Esophagus squamous epithelium (tissue), 5 donors: ENCODE measurements at places on chromosomes 12 and 14. TPM values are rescaled to one million over a fixed set of nuclear protein-coding genes. Genes with fewer than 3 reads are reported as not detected.

DNA sequence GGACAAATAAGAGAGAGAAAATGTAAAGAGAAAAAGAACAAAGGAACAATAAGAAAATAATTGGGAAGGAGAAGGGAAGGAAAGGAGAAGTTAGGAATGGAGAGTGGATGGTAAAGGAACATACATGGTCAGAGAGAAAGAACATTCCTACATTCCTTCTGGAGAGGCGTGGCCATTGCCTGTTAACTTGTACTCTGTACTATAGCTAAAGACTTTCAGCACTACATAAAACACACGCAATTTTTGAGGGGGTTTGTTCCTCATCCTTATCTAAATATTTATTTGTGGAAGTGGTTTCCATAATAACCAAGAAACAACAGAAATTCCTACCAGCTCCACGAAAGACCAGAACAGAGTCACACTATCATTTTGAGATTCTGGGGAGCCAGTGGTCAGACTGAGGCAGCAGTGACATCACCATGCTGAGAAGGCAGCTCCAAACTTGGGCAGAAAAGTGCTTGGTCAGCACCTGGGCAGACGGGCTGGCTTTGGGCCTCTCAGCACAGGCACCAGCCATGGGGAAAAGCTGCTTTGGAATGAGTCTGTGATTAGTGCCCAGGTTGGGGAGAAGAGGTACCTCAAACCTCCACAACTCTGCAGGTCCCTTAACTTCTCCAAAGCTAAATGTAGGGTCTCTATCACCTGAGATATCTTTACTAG lies 125.9 kb upstream of the NTF3 start:
- no peak overlapping the region for H3K27ac ChIP-seq
- H3K4me3 ChIP-seq, result no peak overlapping the region
- peaks cover 8% of the 10 kb centered on the region for H3K4me1 ChIP-seq
- no peak for DNase-seq
- no peaks in the 10 kb centered on the region for H3K36me3 ChIP-seq
- peaks cover 50% of the 10 kb centered on the region for H3K27me3 ChIP-seq

DNA sequence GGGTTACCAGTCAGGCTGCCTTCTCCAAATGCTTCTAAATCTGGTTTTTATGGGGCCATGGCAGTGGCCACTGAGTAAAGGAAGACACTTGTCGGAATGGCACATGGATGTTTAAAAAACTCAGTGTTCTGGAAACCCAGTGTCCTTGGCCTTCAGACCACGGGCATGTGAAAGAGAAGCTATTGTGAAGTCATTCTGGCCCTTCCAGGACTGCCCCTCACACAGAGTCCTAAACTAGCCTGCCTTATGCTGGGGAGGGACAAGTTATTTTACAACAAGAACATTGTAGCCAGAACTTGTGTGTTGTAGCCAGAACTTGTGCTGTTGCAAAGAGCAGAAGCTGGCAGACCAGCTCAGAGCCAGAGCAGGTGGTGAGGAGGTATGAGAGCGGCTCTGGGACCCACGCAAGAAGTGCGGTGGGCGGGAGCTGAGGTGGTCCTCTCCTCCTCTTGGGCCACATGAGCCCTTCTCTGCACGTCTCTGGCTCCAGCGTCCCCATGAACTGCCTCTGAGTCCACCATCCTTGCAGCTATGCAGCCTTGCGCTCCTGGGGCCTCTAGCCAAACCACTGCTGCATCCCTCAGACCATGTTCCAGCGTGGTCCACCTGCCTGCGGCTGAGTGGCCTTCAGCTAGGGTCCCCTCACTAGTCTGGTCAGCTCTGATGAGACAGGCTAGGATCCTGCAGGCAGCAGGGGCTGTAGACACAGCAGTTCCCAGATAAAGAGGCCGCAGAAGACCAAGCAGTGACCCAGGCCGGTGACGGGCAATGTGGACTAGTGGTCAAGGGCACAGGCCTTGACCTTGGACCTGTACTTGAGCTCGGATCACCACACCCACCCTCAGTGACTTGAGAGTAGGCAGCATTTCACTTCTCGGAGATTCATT lies 32.5 kb downstream of the MMAB start:
- H3K27ac ChIP-seq, result no peak overlapping the region
- H3K4me3 ChIP-seq, result no peak overlapping the region
- no peak for DNase-seq
- no peaks in the 10 kb centered on the region for H3K36me3 ChIP-seq
- no peaks in the 10 kb centered on the region for H3K27me3 ChIP-seq
- H3K4me1 ChIP-seq, result peaks cover 10% of the 10 kb centered on the region

DNA sequence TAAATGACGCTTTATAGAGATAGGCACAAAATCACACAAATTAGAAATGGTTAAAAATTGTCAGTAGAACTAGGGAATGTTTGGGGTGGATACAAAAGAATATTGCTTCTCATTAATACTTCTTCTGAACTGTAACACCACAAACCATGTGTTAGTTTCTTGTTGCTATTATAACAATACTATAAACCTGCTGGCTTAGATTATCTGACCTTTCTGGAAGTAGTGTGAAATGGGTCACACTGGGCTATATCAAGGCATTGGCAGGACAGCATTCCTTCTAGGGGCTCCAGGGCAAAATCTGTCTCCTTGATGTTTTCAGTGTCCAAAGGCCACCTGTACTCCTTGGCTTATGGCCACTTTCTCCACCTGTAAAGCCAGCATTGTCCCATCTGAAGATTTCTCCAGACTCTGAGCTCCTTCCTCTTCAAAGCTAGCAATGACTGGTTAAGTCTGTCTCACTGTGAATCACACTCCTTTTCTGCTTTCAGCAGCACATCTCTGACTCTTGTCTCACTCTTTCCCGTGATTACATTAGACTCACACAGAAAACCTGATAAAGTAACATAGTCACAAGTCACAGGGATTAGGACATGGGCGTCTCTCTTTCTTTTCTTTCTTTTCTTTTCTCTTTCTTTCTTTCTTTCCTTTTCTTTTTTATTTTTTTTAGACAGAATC lies 86.3 kb downstream of the SLC15A4 start:
- DNase-seq, result no peak
- no peaks in the 10 kb centered on the region for H3K4me1 ChIP-seq
- no peak overlapping the region for H3K4me3 ChIP-seq
- no peak overlapping the region for H3K27ac ChIP-seq
- H3K36me3 ChIP-seq, result no peaks in the 10 kb centered on the region
- no peaks in the 10 kb centered on the region for H3K27me3 ChIP-seq

DNA sequence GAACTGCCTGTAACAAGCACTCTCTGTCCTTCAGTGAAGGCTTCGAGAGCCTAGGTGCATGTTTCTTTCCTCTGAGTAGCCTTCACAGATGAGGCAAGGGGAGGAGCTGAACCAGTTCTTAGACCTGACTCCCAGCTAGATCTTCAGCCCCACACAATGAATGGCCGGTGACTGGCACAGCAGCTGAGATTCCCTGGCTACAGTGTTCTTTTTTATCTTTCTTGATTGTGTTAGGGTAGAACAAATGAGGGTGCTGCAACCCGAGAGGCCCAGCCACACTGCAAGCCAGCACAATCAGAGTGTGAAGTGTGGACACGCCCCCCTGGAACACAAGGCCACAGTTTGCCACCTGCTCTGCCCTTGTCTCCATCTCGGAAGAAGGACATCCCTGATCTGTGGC lies 19.1 kb upstream of the COL2A1 start:
- no peak overlapping the region for H3K27ac ChIP-seq
- no peak for DNase-seq
- no peak overlapping the region for H3K4me3 ChIP-seq

- DNase-seq, result no peak
- no peaks in the 10 kb centered on the region for H3K36me3 ChIP-seq
- no peaks in the 10 kb centered on the region for H3K27me3 ChIP-seq
- peaks cover 56% of the 10 kb centered on the region for H3K4me1 ChIP-seq
These were observed 73.4 kb downstream of the PITPNM2 start for GRCh38 chr12:123077298-123078119.

DNA sequence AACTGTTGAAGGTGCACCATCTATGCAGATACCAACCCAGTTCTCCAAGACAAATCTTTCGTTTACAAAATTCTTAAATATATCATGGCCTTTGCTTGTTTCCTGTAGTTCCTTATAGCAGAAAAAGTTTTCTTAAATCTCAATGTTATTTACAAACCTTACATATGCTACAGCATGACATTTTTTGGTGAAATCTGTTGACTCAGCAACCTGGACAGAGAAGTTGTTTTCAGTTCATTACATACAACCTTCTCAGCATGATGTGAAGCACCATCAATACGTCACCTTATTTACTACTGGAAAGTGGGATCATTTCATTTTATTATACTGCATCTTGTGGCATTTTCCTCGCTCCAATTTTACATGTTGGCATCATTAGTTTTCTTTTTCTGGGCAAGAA lies 231.9 kb downstream of the SLC16A7 start:
- H3K4me3 ChIP-seq, result no peak overlapping the region
- H3K27ac ChIP-seq, result no peak overlapping the region
- no peaks in the 10 kb centered on the region for H3K4me1 ChIP-seq
- H3K36me3 ChIP-seq, result no peaks in the 10 kb centered on the region

Gene ACOT6
- not detected for total RNA-seq

DNA sequence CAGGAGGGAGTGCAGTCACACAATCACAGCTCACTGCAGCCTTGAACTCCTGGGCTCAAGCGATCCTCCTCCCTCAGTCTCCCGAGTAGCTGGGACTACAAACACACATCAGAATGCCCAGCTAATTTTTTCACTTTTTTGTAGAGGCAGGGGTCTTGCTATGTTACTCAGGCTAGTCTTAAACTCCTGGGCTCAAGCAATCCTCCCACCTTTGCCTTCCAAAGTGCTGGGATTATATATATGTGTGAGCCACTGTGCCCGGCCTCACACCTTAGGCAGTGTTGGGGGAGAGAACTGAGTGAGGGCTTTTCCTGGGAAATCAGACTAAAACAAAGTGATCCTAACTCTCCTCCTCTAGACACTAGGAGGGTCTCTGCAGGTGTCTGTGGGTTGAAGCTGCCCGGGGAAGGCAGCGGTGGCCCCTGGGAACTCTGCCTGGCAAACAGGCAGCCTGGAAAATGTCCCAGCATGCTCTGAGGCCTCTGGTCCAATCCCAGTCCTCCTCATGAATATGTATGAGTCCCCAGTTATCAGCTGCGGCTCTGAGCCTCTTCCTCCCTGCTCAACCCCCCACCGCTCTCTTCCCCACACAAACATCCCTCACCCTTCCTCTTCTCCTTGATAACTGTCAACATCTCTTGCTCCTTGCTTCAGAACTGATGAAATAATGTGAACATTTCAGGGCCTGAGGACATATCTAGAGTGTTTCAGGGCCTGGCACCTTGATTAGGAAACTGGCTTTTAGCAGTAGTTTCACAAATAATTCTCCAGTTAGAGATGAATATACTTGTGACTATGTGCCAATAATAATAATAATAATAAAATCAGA lies 7.9 kb upstream of the NAA25 start:
- H3K4me1 ChIP-seq, result peaks cover 11% of the 10 kb centered on the region
- H3K4me3 ChIP-seq, result no peak overlapping the region
- DNase-seq, result no peak

DNA sequence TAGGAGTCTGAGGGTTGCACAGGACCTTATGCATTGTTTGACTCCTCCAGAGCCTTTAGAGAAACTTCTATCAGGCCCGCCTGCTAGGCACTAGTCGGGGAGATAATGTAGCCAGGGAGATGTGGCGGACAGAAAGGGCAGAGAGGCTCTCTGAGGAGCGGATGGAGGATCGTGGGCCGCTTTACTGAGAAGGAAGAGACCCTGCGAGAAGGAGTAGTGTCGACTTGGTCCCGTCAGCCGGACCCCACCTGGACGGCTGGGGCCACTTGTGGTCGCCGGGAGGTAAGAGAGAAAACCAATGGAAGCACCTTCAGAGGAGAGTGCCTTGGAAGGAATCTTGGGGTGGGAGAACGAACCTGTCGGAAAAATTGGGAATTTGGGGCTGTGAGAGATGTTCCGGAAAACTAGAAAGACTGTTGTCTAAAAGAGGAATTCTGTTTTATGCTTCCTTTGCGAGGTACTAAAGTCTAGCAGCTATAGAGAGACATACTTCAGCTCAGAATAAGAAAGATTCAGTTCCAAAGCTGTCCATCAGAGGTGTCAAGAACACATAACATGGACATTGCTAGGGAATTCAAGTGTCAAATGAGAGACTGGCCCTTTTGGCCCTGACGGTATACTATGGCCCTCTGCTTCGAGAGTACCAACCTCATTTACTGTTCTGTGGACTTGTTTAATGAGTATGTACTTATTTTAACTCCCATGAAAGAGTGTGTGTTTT lies 660 bp upstream of the MCRS1 start:
- H3K27ac ChIP-seq, result peak overlapping the region; percentile 88
- H3K4me3 ChIP-seq, result peak overlapping the region; percentile 77
- H3K36me3 ChIP-seq, result peaks cover 41% of the 10 kb centered on the region
- DNase-seq, result no peak
- no peaks in the 10 kb centered on the region for H3K27me3 ChIP-seq
- H3K4me1 ChIP-seq, result peaks cover 65% of the 10 kb centered on the region

- no peaks in the 10 kb centered on the region for H3K36me3 ChIP-seq
- no peak overlapping the region for H3K27ac ChIP-seq
- H3K4me3 ChIP-seq, result no peak overlapping the region
- H3K4me1 ChIP-seq, result no peaks in the 10 kb centered on the region
- no peaks in the 10 kb centered on the region for H3K27me3 ChIP-seq
These were observed 9.5 kb downstream of the FANCM start for GRCh38 chr14:45145214-45145613.

Gene PTPN21
- 4.7 TPM for total RNA-seq

Gene SERPINA3
- 3.3 TPM for total RNA-seq

Gene MMP14
- total RNA-seq, result 67.9 TPM

Gene TRAFD1
- 37.0 TPM for total RNA-seq

GRCh38 chr14:99686557-99687283 lies 2.6 kb downstream of the CYP46A1 start:
- H3K27me3 ChIP-seq, result no peaks in the 10 kb centered on the region
- no peak overlapping the region for H3K4me3 ChIP-seq
- DNase-seq, result no peak

Gene PPP1R36
- 1.1 TPM for total RNA-seq

Gene TAS2R19
- 3.0 TPM for total RNA-seq

Gene B4GALNT1
- 0.27 TPM for total RNA-seq

Gene MYL6B
- total RNA-seq, result 32.8 TPM

Gene P2RX2
- not detected for total RNA-seq

Gene NEUROD4
- total RNA-seq, result not detected

DNA sequence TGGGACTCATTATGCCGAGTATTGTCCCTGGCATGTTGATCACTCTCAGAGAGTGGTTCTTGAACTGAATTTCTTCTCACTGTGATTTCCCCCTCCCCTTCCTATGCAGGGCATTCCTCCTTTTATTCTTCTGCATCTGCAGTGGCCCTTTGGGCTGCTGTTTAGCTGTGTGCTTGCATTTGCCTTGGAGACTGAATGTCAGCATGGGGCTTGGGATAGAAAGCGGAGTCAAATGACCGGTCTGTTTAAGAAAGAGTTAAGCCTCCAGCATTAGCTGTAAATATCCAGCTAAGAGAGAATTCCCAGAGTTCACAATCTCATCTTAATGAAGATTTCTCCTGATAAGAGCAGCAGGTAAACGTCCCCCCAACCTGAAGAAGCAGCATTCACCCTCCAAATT lies 65.6 kb upstream of the RMST start:
- H3K27ac ChIP-seq, result no peak overlapping the region
- H3K4me1 ChIP-seq, result no peaks in the 10 kb centered on the region
- H3K36me3 ChIP-seq, result no peaks in the 10 kb centered on the region
- no peak for DNase-seq
- H3K27me3 ChIP-seq, result no peaks in the 10 kb centered on the region
